ENCODE measurements at places on chromosomes 5 and 9. TPM values are rescaled to one million over a fixed set of nuclear protein-coding genes. Genes with fewer than 3 reads are reported as not detected.

Gene AHRR
- 2.8 TPM for total RNA-seq

Gene SPINK6
- total RNA-seq: not detected

Gene XRCC4
- total RNA-seq: 7.2 TPM

Gene CDKN2B-AS1
- total RNA-seq: 0.63 TPM

Gene PAEP
- not detected for total RNA-seq

Gene MCIDAS
- total RNA-seq: not detected

Gene HTR1A
- 18.5 TPM for total RNA-seq

Gene URM1
- total RNA-seq: 16.0 TPM

Gene TAF9
- total RNA-seq: 72.0 TPM

Gene PCYOX1L
- 13.1 TPM for total RNA-seq

Gene TOR2A
- 11.3 TPM for total RNA-seq

Gene MOB3B
- total RNA-seq: 20.7 TPM

Gene FOXD1
- total RNA-seq: 0.31 TPM

Gene SLC6A3
- total RNA-seq: not detected

Gene SPATA31E1
- total RNA-seq: not detected

Gene IL7R
- total RNA-seq: 0.63 TPM

Gene SLCO6A1
- 0.31 TPM for total RNA-seq

Gene ACER2
- 9.1 TPM for total RNA-seq

Gene ITGA2
- 5.9 TPM for total RNA-seq

Gene OCLN
- total RNA-seq: 5.0 TPM

Gene STC2
- 1.9 TPM for total RNA-seq
